NCI-H446 treated with DMSO at 0.1 percent for 48 hours (cell line): ENCODE measurements at places on chromosomes 13 and 19.

DNA sequence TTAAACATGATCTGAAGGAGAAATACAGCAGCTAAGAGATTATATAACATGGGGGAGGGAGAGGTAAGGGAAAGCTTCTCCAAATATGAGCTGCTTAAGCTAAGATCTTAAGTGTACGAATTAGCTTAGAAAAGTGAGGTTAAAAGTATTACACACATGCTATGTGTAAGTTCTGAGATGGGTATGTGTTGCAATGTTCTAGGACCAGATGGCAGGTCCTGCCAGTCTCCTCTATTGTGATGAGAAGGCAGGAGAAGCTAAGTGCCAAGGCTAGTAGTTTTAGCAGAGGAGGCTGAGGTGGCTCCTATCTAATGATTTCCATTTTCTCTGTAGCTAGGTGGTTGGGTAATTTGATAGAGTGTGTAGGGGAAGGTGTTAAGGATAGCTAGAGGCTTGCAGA, 57.6 kb downstream of the MICU2 start:
- DNase-seq, result no peak

GRCh38 chr13:112341446-112341845, 34.7 kb upstream of the SPACA7 start:
- DNase-seq, result no peak

- no peak for DNase-seq
These were observed 65.5 kb downstream of the RASA3 start for GRCh38 chr13:114066956-114067355.

DNA sequence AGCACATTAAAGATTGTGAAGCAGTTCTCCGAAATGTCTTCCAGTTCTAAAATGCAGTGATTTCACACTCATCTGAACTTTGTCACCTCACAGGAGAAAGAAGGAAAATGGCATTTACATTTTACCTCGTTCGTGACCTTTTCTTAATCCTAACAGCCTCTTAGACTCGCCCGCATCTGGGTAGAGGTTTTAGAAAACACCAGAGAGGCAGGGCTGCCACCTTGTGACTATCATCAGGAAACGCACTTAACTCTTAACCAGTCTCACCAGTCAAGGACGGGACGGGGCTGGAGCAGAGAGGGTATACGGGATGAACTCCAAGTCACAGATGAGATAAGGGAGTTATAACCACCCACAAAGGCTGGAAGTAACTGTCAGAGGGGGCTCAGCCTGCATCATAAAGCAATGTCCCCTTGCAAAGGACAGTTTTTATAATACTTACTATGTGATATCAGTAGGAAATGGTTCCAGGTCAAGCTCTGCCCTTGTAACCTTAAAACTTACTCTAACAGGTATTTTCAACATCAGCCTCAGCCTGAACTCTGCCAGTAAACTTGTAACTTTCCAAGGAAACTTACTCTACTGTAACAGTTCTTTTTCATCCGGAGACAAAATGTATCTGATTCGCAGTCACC, 8.6 kb upstream of the CEACAM6 start:
- DNase-seq, result peak; percentile 4

DNA sequence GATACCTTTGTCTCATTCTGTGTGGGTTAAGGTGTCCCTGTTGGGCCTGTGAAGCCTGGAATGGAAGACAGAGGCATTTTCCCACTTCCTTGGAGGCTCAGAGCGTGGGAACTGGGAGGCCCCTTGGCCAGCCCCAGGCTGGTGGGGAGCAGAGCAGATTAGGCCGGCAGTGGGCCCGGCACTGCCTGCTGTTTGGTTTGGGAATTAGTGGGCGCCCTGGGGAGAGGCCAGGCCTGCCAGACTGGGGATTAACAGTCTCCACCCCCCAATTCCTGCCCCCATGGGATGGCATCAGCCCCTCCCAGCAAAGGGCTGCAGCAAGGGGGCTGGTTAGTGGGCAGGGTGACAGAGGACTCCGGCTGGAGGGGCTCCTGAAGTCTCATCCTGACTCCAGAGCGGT, 3.1 kb upstream of the BEST2 start:
- no peak for DNase-seq

- no peak for DNase-seq
These were observed 68.8 kb downstream of the GNG7 start for GRCh38 chr19:2633693-2634075.
